ENCODE measurements at places on chromosomes 4 and X. TPM values are rescaled to one million over a fixed set of nuclear protein-coding genes. Genes with fewer than 3 reads are reported as not detected.

The CPLX1 gene
- not detected for total RNA-seq

The PRRG3 gene
- total RNA-seq, result 0.49 TPM

The CFAP47 gene
- total RNA-seq, result not detected

The GAGE1 gene
- total RNA-seq, result not detected

The DSPP gene
- total RNA-seq, result not detected

The NALF2 gene
- total RNA-seq, result not detected

The MCF2 gene
- total RNA-seq, result 2.8 TPM

The ZNF630 gene
- 2.0 TPM for total RNA-seq

The FGFBP1 gene
- not detected for total RNA-seq

The TMEM128 gene
- 20.4 TPM for total RNA-seq

The SOX3 gene
- total RNA-seq, result not detected

The CCDC110 gene
- total RNA-seq, result 4.2 TPM
